ENCODE measurements at places on chromosomes 7 and 10.

GRCh38 chr7:24336461-24336860 lies 52.5 kb downstream of the NPY start:
- DNase-seq, result no peak

- no peak for DNase-seq
Observed at GRCh38 chr7:158372400-158373342, 215.0 kb downstream of the PTPRN2 start.

GRCh38 chr7:80185571-80185970 lies 50.9 kb downstream of the GNAI1 start:
- no peak for DNase-seq

- DNase-seq, result no peak
Observed at GRCh38 chr10:9911488-9911887, 1106.2 kb upstream of the CELF2 start.

DNA sequence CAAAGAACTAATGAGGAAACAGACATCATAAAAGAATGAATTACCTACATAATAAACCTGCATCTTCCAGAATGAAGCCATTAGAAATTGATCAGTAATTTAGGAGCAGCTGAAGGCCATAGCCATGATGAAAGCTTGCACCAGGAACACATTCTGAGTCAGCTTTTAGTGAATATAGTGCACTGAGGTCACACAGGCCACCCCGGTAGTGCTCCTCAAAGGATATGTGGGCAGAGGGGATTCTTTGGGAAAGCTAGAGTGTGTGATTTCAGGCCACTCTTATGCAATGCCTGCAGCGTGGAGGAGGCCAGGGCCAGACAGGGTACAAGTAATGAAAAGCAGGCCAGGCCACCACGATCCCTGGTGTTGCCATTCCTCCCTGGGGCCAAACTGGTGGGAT lies 451.9 kb downstream of the GRID1 start:
- DNase-seq, result no peak

DNA sequence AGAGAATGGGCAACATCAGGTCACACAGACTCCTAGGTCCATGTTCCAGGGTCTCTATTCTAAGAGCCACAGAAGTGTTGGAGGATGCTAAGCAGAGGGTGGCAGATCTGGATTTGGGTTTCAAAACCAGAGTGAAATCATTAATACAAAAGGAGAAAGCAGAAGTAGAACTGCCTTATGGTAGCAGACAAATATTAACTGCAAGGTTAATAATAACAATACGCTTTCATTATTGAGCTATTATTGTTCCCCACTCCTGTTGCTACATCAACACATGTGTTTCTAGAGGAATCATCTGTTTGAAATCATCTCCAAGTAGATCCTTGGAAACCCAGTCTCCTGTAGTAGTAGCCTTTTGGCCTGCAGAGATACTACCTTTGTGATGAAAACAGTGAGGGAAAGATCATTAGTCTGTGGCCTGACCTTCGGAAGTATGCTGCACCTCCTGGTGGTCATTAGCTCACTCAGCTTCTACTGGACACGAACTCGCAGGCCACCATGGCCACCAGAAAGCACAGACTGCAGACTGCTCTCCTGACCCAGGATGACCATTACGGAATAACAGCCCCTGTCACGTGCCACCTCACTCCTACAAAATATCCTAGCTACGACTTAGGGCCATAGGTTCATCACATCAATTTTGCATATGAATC lies 84.6 kb downstream of the XPNPEP1 start:
- DNase-seq, result no peak

DNA sequence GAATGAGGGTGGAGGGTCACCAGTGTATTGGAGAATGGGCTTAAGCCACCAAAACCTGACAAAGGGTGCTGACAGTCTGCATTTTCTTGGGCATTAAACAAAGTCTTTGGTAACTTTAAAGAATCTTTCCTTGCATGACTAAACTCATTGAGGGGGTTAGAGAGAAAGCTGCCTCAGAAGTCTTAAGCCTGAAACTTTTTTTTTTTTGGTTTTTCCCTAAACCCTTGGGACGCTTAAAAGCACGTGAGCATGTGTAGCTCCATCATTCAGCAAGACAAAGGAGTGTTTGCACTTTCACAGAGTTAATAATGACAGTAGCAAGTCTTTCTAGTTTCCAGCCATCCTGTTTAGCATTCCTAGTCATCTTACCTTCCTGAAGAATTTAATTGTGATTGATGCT lies 110.7 kb downstream of the LRMDA start:
- no peak for DNase-seq

DNA sequence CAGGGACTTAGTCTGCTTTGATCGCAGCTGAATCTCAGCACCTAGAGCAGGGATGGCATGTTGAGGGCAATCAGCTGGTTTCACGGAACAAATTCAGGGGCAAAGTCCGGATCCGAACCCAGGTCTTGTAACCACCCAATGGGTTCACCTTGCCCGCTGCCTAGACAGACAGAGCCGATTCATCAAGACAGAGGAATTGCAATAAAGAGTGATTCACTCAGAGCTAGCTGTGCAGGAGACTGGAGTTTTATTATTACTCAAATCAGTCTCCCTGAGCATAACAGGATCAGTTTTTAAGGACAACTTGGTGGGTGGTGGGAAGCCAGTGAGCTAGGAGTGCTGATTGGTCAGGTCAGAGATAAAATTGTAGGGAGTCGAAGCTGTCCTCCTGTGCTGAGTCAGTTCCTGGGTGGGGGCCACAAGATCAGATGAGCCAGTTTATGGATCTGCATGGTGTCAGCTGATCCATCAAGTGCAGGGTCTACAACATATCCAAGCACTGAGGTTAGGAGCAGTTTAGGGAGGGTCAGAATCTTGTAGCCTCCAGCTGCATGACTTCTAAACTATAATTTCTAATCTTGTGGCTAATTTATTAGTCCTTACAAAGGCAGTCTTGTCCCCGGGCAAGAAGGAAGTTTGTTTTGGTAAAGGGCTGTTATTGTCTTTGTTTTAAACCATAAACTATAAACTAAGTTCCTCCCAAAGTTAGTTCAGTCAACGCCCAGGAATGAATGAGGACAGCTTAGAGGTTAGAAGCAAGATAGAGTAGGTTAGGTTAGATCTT lies 43.5 kb upstream of the CHST3 start:
- DNase-seq, result no peak

- DNase-seq, result no peak
Observed at GRCh38 chr10:90939116-90939515, 18.2 kb upstream of the ANKRD1 start.

GRCh38 chr7:108402865-108403264 lies 53.4 kb downstream of the NRCAM start:
- DNase-seq, result no peak

- DNase-seq, result no peak
Observed at GRCh38 chr10:34996843-34997242, 93.3 kb downstream of the CUL2 start.

GRCh38 chr10:21278491-21279216 lies 246.8 kb downstream of the SKIDA1 start:
- DNase-seq, result peak; percentile 85

- DNase-seq, result no peak
Observed at GRCh38 chr7:92608380-92609322, 18.5 kb upstream of the FAM133B start.

DNA sequence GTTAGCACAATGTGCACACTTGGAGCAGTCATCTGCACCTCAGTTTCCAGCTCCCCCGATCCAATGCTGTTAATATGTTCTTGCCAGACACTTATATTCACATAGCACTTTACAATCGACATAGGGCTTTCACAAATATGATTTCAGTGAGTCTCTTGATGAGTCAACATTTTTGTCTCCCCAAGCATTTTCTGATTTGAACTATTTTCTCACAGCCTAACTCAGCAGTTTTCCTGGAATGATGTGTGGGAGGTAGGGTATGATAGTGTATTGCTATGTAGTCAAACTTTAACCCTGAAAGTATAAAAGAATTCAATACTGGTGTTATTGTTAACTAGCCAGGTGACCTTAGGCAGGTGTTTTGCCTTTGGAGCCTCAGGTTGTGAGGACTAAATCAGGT lies 82.5 kb upstream of the LRGUK start:
- DNase-seq, result no peak

DNA sequence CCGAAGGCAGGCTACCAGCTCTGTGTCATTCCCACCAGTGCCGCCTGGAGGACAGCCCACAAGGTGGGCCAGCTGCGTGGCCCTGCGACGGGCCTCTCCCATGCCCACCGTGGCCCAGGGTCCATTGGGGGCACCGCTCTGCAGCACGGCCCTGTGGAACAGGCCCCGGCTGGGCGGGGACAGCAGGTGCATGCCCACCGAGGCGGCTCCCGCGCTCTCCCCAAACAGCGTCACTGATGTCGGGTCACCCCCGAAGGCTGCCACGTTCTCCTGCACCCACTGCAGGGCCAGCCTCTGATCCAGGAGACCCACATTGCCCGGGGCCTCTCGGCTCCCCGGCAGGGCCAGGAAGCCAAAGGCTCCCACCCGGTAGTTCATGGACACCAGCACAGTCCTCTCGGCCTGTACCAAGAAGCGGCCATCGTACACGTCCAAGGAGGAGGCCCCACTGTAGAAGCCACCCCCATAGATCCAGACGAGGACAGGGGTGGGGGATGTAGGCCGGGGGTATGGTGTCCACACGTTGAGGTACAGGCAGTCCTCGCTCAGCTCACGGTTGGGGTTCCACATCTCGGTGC lies 2.3 kb downstream of the ACHE start:
- DNase-seq, result no peak

- no peak for DNase-seq
Observed at GRCh38 chr10:116766241-116766827, 24.0 kb upstream of the HSPA12A start.

- DNase-seq, result no peak
Observed at GRCh38 chr10:78404296-78404695, 370.6 kb downstream of the RPS24 start.

- no peak for DNase-seq
Observed at GRCh38 chr10:111075577-111076185, 1.1 kb upstream of the ADRA2A start.

- DNase-seq, result no peak
Observed at GRCh38 chr10:62655337-62655994, 149.1 kb upstream of the ADO start.

GRCh38 chr7:151088856-151089699 lies 2.8 kb downstream of the AGAP3 start:
- no peak for DNase-seq

DNA sequence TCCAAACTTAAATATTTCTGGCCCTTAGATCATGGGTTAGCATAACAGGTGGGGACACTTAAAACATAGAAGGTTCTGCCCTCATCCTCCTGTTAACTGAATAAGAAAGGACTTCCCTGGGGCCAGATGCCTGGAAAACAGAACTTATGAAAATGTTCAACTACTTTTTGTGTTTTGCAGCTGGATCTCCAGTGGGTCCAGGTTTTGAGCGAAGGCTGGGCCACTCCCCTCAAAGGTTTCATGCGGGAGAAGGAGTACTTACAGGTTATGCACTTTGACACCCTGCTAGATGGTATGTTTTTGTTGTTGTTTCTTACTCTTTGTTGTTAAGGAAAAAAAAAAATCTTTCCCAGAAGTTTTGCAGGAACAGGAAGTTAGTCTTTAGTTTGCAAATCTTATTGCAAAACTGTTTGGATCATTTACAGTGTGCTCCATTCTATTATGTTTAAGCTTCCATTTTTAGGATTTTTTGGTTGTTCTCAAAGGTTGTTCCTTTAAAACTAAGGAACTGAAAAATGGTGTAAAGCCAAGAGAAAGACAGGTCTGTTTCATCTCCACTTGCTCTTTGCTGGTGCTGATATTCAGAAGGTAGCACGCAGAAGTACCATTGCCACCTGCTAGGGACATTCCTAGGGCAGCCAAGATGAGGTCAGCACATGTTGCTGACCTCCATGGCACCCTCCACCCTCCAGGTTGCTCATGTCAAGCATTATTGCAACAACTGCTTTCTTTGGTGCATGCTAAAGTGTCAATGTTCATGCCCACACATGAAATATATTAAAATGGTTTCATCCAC lies 56.1 kb downstream of the PAPSS2 start:
- DNase-seq, result no peak

GRCh38 chr10:43069579-43069978 lies 7.3 kb upstream of the RET start:
- no peak for DNase-seq

GRCh38 chr7:29038463-29038862 lies 80.3 kb upstream of the TRIL start:
- no peak for DNase-seq

DNA sequence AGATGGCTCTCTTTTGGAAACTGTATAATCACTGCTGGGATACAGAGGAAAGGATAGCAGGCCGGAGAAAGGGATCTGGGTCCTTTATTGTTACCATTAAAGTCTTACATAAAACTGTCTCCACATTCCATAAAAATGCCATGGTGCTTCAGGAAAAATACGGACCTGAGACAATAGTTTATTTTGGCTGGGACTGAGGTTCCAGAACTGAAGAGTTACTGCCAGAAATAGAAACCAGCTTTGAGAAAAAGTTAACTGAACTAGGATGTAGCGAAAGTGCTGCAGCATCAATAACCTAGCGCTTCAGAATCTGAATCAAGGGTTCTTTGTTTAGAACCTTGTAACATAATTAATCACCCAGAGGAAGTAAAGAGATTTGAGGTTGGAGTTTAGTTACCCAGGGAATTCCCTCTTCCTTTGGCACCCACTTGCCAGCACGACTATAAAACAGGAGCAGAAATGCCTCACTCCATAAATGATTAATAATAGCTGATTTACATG lies 38.0 kb downstream of the MEOX2 start:
- no peak for DNase-seq

GRCh38 chr7:21507627-21508343 lies 35.1 kb upstream of the DNAH11 start:
- no peak for DNase-seq

DNA sequence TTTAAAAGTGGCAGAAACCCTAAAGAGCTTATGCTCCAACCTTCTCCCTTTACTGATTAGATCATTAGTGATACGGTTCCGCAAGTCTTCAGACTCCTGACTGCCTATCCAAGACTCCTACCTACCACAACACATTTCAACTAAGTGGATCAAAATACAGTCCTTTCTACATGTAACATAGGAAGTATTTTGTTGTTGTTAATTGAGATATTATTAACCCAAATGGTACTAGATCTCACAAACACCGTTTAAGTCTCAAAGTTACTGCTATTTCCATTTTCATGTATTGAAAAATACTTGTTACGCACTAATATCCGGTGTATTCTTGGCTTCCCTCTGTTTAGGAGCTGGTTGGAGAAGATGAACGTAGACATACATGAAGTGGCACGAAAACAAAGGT lies 1.1 kb downstream of the FAM237B start:
- no peak for DNase-seq

GRCh38 chr7:134186027-134186426 lies 58.9 kb downstream of the LRGUK start:
- DNase-seq, result no peak

GRCh38 chr7:110839866-110840265 lies 251.1 kb upstream of the LRRN3 start:
- no peak for DNase-seq
